ENCODE measurements at places on chromosomes 16 and 17.

DNA sequence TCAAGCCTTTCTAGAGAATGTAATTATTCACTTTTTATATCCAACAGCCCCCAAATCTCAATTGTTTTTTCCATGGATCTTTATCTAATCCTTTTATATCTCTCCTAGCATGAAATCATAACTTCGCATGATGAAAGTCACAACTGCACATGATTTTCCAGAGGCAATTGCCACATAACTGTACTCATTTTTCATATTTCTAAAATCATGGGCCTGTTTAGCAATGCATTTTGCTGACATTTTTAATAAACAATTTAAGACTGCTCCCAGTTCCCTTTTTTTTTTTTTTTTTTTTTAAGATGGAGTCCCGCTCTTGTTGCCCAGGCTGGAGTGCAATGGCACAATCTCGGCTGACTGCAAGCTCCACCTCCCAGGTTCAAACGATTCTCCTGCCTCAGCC lies 83.5 kb downstream of the VMP1 start:
- DNase-seq: no peak

GRCh38 chr16:57694725-57695679 lies at the start of gene DRC7:
TSS of gene DRC7 (plus strand) at chr16:57694806. CDS start at chr16:57697950, 3,144 bp downstream.
- peak; percentile 79 for DNase-seq

DNA sequence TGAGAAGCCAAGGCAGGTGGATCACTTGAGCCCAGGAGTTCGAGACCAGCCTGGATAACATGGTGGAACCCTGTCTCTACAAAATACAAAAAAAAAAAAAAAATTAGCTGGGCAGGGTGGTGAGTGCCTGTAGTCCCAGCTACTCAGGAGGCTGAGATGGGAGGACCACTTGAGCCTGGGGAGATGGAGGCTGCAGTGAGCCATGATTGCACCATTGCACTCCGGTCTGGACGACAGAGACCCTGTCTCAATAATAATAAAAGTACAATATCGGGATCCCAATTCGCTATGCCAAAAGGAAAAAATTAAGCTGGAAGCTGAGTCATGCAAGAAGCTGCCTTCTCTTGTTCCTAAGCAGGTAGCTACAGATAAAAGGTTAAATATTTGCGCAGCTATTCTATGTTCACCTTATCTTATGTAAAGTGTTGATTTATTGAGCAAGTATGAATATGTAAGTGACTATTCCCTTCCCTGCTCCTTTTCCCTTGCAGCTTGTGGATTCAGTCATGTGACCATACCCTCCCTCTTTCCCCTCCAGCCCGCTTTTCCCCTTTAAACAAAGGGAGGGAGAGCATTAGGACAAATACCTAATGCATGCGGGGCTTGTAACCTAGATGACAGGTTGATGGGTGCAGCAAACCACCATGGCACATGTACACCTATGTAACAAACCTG lies 112.0 kb downstream of the LITAF start:
- no peak for DNase-seq

- no peak for DNase-seq
These were observed 9.2 kb downstream of the C17orf67 start for GRCh38 chr17:56824503-56824902.

- DNase-seq: no peak
These were observed 375.0 kb downstream of the KCNJ2 start for GRCh38 chr17:70544317-70544716.

DNA sequence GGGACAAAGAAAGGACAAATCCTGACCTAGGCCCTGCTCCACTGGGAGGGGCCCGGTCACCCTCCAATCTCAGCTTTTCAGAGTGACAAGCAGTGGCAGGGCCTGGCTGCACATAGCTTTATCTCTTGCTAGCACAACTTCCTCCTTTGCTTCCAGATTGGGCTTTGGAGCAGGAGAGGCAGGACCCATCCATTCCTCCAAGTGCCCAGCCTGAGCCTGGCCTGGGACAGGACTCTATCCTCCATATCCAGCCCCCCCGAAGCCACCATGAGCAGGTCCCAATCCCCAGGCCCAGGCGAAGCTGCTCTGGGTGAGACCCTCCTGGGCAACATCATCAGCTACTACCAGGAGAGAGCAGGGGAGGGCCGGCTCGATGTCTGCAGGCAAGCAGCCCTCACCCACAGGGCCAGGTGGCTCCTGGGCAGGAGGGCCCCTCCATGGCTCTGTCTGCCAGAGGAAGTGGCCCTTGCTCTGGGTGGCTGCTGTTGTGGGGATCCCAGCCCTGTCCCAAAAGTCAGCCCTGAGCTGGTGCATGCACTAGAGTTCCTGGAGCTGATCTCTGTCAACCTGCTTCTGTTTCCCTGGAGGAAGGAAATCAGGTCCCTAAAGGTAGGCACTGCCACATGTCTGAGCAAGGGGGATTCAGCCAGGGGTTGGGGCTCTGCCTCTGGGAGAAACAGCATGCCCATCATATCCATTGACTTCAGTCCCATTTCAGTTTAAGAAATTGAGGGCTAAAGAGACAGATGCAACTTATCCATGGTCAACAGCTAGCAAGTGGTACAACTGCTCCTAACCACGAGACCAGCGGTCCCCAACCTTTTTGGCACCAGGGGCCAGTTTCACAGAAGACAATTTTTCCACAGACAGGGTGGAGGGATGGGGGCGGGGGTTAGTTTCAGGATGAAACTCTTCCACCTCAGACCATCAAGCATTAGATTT lies 58.9 kb downstream of the TK2 start:
- no peak for DNase-seq

DNA sequence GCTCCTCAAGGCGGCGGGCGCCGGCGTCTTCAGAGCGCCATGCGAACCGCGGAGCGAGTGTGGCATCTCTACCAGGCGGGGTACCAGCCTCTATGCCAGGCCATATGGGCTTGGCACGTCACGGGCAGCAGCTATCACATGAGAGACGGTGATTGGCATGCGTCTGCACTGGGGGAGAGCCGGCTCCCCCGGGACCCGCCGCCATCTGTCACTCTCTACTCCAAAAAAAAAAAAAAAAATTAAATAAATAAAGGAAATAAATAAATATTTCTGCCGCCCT lies at the start of gene NEUROD2:
TSS of gene NEUROD2 (minus strand) at position 70 of the 280 bp plus-strand sequence. CDS start 1,321 bp downstream, outside the sequence.
- peak; percentile 53 for DNase-seq

- no peak for DNase-seq
These were observed 643 bp downstream of the HIGD1B start for GRCh38 chr17:44848257-44848795.

All from Ammon's horn (tissue), 1 donor.